SHP77 (cell line): ENCODE measurements at places on chromosomes 6 and 20.

DNA sequence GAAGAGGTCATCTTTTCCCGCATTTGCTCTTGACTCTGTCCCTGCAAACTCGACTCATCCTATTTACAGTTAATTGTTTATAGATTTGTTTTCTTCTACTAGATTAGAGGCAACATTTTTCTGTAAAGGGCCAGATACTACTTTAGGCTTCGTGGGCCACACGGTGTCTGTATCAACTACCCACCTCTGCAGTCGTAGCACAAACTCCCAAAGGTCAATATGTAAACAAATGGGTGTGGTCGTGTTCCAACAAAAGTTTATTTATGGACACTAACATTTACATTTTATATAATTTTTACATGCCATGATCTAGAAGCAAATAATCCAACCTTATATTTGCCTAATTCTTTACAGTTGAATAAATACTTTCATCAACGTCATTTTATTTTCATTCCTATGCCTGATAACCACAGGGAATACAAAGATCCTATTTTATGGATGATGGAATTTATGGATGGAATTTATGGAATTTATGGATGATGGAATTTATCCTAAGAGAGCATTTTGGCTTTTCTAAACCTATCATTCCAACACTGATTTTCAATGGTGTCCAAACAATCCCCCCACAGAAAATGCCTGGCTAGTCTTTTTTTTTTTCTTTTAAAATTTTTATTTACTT is 232.8 kb downstream of the MYLK4 start:
- no peak for DNase-seq

GRCh38 chr6:118992186-118992795 is 57.3 kb upstream of the MCM9 start:
- no peak for DNase-seq

DNA sequence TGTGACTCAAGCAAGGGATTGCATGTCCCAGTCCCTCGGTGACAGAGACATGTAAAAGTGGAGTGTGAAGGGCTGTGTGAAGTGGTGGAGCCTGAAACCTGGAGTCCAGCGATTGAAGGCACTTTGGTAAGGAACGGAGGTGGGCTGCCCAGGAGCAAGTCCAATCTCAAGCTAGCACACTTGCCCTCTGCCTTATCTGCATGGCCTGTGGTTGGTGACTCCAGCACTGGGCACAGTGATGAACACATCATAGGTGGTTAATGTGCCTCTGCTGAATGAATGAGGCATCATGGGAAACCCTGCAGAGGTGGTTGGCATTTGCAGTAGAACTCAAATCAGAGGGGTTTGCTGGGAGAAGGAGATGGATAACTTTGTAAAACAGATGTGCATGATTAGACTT is 14.9 kb upstream of the ULBP3 start:
- no peak for DNase-seq

GRCh38 chr6:47420394-47421371 is 56.9 kb upstream of the CD2AP start:
- no peak for DNase-seq
